Mesothelial cell of epicardium (in vitro differentiated cells): ENCODE measurements at places on chromosomes 4 and X. TPM values are rescaled to one million over a fixed set of nuclear protein-coding genes. Genes with fewer than 3 reads are reported as not detected.

GRCh38 chr4:158802914-158803313 lies 34.1 kb downstream of the FNIP2 start:
- no peaks in the 10 kb centered on the region for H3K27me3 ChIP-seq
- H3K27ac ChIP-seq: peak overlapping the region; percentile 58
- no peak overlapping the region for H3K4me3 ChIP-seq
- peaks cover 54% of the 10 kb centered on the region for H3K4me1 ChIP-seq

AFAP1 gene
- total RNA-seq: 75.4 to 82.4 TPM (median 79.1 TPM) in 3 replicates

DNA sequence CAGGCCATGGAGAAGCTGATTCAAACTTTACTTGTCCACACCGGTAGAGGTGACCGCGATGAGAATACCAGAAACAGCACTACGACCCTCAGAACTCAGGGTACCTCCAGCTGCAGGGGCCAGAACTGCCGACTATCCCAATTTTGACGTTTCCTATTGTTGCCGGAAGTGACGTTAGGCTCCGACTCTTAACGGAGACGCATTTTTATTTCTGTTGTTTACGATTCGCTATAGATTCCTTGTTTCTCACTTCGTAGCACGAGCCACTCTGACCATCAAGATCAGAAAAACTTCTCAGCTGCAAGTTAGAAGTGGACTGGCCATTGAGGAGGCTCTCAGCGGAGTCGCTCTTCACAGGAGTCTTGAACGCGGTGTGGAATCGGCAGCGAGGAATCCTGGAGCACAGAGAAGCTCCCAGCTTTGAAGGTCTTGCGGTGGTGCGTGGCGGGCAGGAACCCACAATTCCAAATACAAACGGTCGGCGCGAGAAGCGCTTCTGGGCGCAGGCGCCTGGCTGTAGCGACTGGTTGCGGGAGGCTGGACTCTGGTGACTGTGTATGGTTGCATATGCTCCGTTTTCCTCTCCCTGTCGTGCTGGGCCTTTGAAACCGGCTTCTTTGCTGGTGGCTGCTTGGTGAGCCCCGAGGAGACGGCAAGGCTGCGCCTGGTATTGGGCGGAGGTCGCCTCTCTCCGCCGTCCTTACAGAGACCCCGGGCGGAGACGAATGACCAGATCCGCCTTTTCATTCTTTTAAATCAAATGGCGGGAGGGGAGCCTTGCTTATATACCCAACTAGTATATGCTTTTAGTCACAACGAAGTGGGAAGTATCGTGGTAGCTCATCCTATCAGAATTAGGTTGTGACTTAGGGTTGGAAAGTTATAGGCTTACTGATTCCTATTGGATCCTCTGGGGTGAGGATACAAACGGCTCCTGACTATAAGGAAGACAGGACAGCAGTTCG lies at the start of the genes CEP44 and FBXO8:
Gene CEP44, plus strand, starts transcription at position 405 of the 965 bp plus-strand sequence. CDS start 15,211 bp downstream, outside the sequence.
Gene FBXO8, minus strand, starts transcription at position 161 of the 965 bp plus-strand sequence. CDS start 20,575 bp downstream, outside the sequence.
- H3K36me3 ChIP-seq: peaks cover 18% of the 10 kb centered on the region
- peak; percentile 68 for DNase-seq
- H3K4me1 ChIP-seq: peaks cover 36% of the 10 kb centered on the region
- H3K27ac ChIP-seq: peak within 1 kb of the TSS; percentile 100

GRCh38 chrX:24371391-24371972 lies 11.0 kb downstream of the SUPT20HL1 start:
- H3K27ac ChIP-seq: no peak overlapping the region
- H3K36me3 ChIP-seq: no peaks in the 10 kb centered on the region
- H3K4me3 ChIP-seq: peak overlapping the region; percentile 60

- no peaks in the 10 kb centered on the region for H3K27me3 ChIP-seq
- H3K4me1 ChIP-seq: peaks cover 27% of the 10 kb centered on the region
- H3K4me3 ChIP-seq: no peak overlapping the region
- peaks cover 2% of the 10 kb centered on the region for H3K36me3 ChIP-seq
- no peak for DNase-seq
- peak overlapping the region; percentile 8 for H3K27ac ChIP-seq
Measured at GRCh38 chr4:183142571-183143550, 43.8 kb downstream of the WWC2 start.

DNA sequence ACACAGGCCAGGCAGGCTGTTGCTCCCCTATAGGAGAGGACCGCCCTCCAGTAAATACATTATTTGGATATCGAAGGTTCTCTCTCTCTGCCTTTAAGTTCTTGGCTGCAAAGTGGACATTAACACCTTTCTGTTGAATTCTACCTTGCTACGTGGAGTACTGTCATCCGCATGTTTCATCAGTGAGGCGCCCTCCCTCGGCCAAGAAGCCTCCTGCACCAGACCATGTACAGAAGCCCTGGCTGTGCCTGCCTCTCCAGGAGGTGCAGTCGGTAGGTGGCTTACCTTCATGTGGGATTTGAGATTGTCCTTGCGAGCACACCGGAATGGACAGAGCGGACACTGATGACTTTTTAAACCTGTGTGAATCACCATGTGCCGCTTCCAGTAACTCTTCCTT lies 46.7 kb downstream of the ZNF827 start:
- no peak overlapping the region for H3K27ac ChIP-seq
- DNase-seq: no peak
- H3K4me3 ChIP-seq: no peak overlapping the region
- H3K36me3 ChIP-seq: peaks cover 34% of the 10 kb centered on the region
- H3K27me3 ChIP-seq: no peaks in the 10 kb centered on the region

DNA sequence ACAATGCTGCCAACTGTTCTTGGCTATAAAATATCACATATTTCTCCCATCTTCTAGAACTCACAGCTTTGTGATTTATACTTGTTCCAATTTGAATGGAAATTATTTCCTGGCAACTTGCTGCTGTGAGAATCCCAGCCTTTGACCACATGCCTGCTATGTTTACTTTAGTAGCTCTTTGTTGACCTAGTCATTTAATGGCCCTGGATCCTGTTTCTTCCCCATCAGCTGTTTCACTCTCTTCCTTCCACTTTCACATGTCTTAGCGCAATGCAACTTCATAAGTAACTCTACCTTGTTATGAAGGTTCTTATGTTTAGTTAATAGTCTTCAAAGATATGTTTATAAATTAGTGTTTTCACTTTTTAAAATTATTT lies 1973.6 kb upstream of the AGA start:
- H3K36me3 ChIP-seq: no peaks in the 10 kb centered on the region
- peaks cover 2% of the 10 kb centered on the region for H3K4me1 ChIP-seq
- DNase-seq: no peak
- H3K27ac ChIP-seq: no peak overlapping the region
- H3K27me3 ChIP-seq: peaks cover 9% of the 10 kb centered on the region
- no peak overlapping the region for H3K4me3 ChIP-seq

REPS2 gene
- total RNA-seq: 5.2 to 7.2 TPM (median 6.9 TPM) in 3 replicates

- H3K27me3 ChIP-seq: no peaks in the 10 kb centered on the region
- peaks cover 11% of the 10 kb centered on the region for H3K36me3 ChIP-seq
- peak overlapping the region; percentile 3 for H3K27ac ChIP-seq
- no peak overlapping the region for H3K4me3 ChIP-seq
- DNase-seq: no peak
- peaks cover 4% of the 10 kb centered on the region for H3K4me1 ChIP-seq
Measured at GRCh38 chr4:39715788-39716187, 17.9 kb downstream of the UBE2K start.

DNA sequence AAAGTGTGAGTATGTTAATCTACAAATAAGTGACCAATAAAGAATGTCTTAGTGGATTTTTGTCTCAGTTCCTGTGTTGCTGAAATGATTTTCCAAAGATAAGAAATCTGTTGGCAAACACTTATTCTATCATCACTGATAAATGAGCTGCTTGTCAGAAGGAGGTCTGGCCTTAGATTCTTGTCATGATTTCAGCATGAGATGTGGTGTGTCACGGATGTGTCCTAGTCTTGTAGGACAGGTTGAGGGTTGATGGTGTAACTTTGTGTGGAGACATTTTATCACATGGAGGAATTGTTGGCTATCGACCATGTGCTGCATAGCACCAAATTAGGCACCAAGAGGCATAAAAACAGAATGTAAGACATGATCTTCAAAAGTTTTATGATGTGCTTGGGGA lies 31.8 kb upstream of the LIMCH1 start:
- no peak overlapping the region for H3K27ac ChIP-seq
- no peaks in the 10 kb centered on the region for H3K27me3 ChIP-seq
- DNase-seq: no peak
- H3K4me1 ChIP-seq: peaks cover 9% of the 10 kb centered on the region
- H3K36me3 ChIP-seq: peaks cover 25% of the 10 kb centered on the region

DNA sequence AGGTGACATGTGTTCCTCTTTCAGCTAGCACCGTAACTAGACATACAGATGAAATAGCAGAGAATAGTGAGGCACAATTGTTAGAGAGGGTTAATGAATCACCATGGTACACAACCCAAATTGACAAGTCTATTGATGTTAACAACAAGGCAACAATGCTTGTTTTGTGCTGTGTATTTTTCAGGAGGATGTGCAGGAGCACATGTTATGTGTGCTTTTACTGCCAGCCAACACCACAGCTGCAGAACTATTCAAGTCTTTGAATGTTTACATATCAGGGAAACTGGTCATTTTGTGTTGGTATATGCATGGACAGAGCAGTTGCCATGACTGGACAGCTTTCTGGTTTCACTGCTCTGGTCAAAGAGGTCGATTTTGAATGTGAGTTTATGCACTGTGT lies 32.8 kb downstream of the STBD1 start:
- peaks cover 9% of the 10 kb centered on the region for H3K27me3 ChIP-seq
- H3K4me1 ChIP-seq: peaks cover 2% of the 10 kb centered on the region
- H3K36me3 ChIP-seq: no peaks in the 10 kb centered on the region
- no peak overlapping the region for H3K4me3 ChIP-seq
- no peak overlapping the region for H3K27ac ChIP-seq

DNA sequence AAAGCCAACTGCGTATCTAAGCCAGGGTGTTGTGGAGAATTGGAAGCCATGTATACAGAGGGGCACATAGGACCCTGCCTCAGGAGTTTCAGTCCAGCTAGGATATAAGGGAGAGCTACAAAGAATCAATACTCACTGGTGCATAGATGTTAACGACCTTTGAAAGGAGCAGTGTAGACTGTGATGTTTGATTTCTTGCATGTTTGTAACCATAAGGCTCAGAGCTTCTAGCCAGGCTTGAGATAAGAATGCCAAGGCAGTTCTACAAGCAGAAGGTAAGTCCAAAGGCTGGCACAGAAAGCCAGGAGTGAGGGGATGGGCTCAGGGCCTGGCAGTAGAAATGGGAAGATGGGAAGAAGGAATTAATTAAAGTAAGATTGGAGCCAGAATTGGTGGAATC lies 75.7 kb downstream of the CC2D2A start:
- no peak for DNase-seq
- no peak overlapping the region for H3K27ac ChIP-seq
- no peaks in the 10 kb centered on the region for H3K27me3 ChIP-seq
- peaks cover 30% of the 10 kb centered on the region for H3K36me3 ChIP-seq
- no peak overlapping the region for H3K4me3 ChIP-seq
- peaks cover 3% of the 10 kb centered on the region for H3K4me1 ChIP-seq
